ENCODE measurements at places on chromosomes 4 and X. TPM values are rescaled to one million over a fixed set of nuclear protein-coding genes. Genes with fewer than 3 reads are reported as not detected.

DNA sequence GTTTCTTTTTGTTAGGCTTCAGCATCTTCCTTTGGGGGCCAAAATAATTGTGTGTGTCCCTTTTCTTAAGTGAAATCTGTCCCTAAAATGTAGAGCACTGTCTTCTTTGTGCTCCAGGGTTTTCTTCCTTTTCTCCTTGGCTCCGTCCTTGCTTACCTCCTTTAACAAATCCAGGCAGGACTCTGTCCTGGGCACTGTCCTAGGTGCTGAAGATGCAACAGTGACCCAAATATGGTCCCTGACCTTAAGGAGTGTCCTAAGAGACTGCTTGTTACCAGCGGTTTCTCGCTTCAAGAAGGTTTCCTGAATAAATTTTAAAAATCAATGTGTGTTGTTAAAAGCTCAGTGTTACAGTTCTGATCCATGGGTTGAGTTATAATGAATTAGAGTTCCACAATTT, 471.8 kb downstream of the KCNIP4 start:
- DNase-seq, result no peak

The OSTC gene
- total RNA-seq, result 38.0 TPM

GRCh38 chrX:117854806-117855205, 261.8 kb downstream of the KLHL13 start:
- no peak for DNase-seq

DNA sequence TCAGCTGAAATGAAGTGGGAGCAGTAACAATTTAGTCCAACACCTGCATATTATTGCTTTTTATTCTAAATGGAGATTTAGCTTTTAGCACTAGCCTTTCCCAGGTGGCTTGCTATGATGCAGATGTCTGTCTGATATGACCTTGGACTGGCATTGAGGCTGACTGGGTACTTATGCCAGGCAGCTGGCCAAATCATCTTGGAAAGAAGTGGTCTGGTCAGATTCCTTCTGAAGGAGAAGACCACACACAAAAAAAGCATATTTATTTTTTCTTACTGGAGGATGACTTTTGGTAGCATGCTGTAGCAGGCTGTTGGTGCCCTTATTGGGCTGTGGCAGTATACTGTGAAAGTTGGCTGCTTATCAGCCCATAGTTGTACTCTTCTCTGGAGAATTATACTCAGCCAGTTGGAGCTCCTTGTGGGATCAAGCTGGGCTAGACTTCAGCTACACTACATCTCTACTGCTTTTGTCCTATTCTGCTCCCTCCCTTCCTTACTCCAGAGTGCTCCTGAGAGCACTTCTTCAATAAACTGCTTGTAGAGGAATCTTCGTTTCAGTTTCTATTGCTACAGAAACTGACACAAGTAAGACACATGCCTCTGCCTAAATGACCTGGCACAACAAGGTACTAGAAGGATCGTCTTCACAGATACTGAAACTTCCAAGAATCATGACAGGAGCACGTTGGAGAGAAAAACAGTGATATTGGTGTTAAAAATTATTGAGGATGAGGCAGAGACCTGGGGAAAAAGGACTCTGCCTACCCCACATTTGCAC, 196.8 kb upstream of the RPS6KA3 start:
- DNase-seq, result no peak

The EDNRA gene
- total RNA-seq, result 15.4 TPM

DNA sequence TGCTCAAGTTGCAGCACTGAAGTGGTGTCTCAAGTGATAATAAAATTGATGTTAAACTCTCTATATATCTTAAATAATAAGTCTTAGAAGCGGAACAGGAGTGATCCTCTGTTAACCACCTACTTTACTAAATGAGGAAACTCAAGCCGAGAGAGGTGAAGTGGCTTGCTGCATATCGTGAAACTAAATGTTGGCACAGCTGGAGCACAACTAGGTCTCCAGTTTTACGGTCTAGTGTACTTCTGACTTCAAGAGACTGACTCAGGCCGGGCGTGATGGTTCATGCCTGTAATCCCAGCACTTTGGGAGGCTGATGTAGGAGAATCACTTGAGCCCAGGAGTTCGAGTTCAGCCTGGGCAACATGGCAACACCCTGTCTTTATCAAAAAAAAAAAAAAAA, 35.5 kb upstream of the PLS3 start:
- DNase-seq, result no peak

DNA sequence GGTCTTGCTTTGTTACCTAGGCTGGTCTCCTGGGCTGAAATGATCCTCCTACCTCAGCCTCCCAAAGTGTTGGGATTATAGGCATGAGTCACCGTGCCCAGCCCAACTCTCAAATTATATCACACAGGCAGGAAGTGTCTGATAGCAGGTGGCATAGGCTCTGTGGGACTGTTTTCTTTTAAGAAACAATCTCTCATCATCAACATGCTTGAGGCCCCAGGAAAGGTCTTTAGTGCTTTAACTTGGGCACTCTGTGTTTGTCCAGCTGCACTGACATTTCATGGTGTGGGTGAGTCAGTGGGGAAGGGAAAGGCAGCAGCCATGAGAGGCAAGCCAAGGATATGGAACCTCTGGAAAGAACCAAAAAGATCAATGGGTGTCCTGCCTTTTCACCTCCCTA, 88.1 kb upstream of the TSPAN5 start:
- DNase-seq, result no peak

- DNase-seq, result no peak
Observed at GRCh38 chr4:120857312-120857711, 65.2 kb downstream of the PRDM5 start.

- DNase-seq, result no peak
Observed at GRCh38 chrX:10110984-10111363, 45.8 kb upstream of the CLCN4 start.

- no peak for DNase-seq
Observed at GRCh38 chrX:8743126-8743732, 11.3 kb upstream of the ANOS1 start.

DNA sequence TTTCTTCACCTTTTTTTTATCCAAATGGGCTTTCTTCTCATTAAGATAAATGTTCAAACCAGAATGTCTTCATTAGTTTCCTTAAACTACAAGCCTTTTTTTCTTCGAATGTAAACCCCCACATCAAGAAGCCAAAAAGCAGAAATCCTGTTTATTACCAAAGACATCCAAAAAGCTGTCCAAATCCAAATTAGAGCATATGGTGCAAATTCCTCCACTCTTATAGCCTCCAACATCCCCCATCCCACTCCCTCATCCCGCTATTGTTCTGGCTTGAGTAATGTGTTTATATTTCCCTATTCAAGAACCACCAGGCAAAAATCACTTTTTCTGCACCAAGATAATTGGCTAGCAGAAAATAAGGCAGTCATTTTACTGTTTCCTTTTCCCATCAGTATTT, 315.1 kb upstream of the ADGRL3 start:
- no peak for DNase-seq

The SPANXA1 gene
- not detected for total RNA-seq

DNA sequence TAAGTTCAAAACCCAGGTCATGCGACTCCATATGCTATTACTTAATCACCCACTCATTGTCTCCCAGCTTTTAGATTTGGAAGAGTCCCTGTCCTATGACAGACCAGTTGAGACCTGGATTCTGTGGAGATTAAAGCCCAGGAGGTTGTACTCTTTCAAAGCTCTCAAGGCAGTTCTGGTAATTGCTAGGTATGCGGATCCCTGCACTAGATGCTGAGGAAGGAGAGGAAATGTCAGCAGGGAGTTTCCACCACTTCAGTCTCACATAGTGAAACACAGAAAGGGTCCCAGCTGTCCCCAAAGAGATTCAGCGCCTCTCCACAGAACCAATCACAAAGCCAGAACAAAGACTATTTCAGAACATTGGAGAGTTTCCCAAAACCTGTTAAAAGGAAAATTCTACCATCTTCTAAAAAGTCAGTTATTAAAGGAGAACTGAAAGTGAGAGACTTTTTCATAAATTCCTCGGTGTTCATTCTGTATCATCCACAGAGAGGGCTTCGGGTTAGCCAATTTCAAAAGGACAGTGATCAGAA, 53.4 kb downstream of the IRF2 start:
- no peak for DNase-seq

DNA sequence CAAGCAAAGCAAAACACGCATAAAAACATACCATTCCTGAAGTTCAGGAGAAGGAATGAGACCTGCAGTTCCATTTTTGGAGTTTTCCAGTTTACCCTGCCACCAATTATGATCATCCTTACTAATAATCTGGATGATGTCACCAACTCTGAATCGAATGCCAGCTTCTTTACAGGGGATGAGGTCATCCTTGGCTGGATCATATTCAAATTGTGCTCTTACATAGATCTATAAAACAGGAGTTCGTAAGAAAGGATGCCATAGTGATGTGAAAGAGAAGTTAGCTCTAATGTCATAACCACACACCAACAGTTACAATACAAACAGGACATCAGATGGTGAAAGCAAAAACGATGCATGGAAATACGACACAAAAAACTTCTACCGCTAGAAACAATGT, 106.5 kb downstream of the NYX start:
- no peak for DNase-seq

GRCh38 chrX:150664290-150664689, 28.9 kb upstream of the MTMR1 start:
- no peak for DNase-seq

DNA sequence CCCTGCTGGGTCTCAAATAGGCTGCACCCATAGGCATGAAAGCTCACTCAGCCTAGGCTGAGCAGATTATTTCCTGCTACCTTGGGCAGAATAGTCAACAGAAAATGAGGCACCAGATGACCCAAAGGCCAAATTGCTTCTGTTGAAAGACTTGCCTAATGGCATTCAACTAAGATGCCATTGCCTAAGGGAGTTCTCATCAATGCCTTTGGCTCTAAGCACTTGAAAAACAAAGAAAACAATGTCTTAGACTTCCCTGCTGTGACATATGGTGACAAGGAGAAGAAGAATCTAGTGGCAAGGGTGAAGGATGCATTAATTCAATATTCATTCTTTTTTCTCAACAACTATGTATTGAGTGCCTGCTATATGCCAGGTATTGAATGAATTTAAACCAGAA, 25.7 kb upstream of the PCDH19 start:
- no peak for DNase-seq

The PPP4R3C gene
- not detected for total RNA-seq

GRCh38 chr4:113159942-113160545, 110.6 kb downstream of the ANK2 start:
- DNase-seq, result no peak

DNA sequence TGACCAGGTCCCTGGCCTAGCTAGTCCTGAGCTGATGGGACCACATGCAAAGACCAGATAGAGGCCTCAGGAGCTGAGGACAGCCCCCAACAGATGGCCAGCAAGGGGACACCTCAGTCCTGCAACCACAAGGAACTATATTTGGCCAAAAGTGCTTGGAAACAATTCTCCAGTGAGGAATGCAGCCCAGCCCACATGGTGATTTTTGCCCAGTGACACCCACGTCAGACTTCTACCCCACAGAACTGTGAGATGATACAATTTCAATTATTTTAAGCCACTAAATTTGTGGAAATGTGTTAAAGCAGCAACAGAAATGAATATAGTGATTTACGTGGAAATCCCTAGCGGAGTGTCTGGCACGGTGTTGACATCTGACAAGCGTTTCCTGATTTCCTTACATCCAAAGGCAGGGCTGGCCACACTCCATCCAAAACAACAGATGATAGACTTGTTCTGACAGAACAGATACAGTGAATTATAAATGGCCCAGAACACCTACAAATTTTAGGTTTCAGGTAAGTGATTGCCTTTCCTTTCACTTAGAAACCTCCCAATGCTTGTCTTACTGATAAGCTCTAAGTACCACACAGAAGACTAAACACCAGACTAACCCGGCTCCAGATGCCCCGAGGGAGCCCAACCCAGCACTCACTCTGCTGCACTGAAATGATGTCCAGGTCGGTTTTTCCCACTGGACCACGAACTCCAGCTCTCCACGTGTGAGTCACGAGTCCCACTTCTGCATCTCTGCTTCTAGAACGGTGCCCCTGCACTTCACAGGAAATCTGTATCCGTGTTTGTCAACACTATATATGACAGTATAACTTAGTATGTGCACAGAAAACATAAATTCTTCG, 5.8 kb downstream of the AFAP1 start:
- DNase-seq, result no peak

GRCh38 chr4:82620126-82620735, 58.4 kb upstream of the TMEM150C start:
- no peak for DNase-seq

GRCh38 chrX:39613482-39613995, 484.2 kb downstream of the BCOR start:
- no peak for DNase-seq

- no peak for DNase-seq
Observed at GRCh38 chr4:54843106-54843505, 185.3 kb downstream of the KIT start.

DNA sequence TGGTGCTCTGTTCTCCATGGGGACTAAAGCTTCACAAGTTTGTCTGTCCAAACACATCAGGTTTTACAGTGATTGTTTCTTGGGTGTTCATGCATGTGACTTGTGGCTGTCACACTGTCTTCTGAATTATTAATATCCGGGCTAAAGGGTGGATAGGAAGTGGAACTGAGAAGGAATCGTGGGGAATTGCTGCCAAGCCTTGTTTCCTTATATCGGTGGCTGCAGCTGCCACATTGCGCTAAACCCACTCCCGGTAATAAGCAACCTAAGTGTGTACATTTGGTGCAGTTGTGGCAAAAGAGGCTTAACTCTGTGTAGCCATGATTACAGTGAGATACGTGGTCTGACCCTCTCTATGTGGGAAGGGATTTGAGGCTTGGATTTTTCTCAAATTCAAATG, 30.7 kb downstream of the SEPTIN11 start:
- no peak for DNase-seq

GRCh38 chrX:42832764-42833549, 55.0 kb upstream of the PPP1R2C start:
- no peak for DNase-seq

The TLL1 gene
- 0.67 TPM for total RNA-seq

DNA sequence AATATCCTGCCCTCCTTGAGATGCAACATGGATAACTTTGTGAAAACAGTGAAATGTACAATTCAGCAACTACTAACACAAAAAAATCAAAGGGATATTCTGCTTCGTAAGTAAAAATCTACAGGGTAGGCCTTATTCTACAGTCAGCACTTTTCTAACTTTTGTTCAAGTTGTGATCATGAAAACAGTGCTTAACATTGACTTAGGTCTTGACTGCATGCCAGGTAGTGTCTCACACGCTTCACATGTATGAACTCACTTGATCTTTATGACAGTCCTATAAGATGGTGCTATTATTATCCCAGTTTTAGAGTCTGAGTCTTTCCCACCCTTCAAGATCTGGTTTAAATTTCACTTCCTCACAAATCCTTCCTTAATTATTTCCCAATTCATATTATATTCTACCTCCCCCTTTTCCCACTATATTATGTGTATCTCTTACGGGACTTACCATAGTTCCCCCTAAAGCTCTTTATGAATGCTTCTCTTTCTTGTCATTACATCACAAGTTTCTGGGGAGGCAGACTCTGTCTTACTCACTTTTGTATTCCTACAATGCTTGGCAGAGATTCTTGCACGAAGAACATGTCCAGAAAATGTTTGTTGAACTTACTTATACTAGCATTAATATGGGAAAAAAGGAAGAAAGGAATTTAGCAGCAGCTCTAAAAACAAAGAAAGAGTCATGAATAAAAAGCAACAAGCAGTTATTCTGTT, 179.8 kb downstream of the SCFD2 start:
- no peak for DNase-seq

All from cardiac septum (tissue), 1 donor.